ENCODE measurements at places on chromosomes 1 and 21.

DNA sequence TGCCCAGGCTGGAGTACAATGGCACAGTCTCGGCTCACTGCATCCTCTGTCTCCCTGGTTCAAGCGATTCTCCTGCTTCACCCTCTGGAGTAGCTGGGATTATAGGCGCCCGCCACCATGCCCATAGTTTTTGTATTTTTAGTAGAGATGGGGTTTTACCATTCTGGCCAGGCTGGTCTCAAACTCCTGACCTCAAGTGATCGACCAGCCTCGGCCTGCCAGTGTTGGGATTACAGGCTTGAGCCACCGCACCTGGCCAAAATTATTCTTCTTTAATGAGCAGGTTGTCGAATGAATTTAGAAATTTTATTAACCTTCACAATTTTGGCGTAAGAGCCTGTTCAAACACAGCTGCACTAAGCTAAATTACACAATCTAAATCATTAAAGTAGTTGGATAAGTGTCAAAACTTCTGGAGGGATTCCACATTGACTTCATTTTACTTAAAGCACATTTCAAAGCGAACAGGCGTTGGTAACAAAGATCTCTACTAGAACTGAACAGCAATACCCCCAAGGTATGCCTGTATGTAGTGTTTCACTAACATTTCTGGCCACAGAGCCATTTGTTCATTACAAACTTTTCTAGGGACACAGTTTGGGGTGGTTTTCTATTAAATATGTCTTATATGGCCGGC, 5.2 kb upstream of the CTH start:
- DNase-seq, result no peak

DNA sequence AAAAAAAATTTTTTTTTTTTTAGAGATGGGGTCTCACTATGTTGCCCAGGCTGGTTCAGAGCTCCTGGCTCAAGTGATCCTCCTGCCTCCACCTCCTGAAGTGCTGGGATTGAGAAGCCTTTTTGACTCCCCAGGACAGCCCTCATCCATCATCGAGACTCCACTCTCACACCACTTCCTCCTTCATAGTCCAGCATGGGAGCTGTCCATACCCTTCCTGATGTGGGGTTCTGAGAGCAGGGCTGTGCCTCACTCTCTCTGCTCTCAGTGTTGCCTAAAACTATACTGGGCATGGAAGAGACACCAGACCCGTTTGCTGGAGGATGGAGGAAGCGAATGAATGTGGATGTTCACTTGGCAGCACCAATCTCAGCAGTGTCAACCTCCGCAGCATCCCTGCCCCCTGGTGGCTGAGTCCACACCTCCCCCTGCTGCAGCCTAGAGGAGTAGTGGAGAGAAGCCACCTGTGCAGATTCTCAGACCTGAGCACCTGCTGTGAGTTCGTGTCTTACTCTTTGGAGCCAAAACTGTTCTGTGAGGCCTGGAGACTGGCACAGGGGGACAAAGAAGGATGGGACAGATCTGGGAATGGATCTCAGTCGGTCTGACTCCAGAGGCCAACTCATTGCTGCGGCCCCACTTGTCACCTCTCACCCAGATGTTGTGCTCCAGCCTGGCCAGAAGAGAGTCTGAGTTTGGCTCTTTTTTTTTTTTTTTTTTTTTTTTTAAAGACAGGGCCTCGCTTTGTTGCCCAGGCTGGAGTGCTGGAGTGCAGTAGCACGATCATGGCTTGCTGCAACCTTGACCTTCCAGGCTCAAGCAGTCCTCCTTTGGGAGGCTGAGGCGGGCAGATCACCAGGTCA, 17.7 kb downstream of the TINAGL1 start:
- peak; percentile 72 for DNase-seq

DNA sequence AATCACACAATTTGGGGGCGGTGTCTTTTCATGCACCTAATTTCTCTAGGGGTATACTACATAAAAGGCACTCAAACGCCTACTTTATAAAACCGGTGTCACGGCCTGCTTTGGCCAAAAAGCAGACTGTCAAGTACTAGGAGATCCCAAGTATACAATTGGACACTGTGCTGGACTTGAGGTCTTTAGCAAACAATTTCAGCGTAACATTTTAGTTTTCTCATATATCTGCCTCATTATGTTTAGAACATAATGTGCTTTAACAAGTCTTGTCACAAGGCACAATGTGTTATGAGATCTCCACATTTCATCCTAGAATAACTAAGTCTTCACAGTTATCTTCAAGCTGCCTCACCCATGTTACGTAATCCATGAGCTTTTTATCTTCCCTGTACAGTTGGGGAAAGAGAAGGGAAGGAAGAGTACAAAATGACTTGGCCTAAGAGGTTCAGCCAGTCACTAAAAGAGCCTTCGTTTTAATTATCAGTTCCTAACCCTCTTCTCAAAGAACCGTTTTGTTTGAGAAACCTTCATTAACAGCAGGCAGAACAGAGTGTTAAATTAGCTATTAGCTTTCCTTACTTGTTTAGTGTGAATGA, 1.7 kb downstream of the SSX2IP start:
- no peak for DNase-seq

DNA sequence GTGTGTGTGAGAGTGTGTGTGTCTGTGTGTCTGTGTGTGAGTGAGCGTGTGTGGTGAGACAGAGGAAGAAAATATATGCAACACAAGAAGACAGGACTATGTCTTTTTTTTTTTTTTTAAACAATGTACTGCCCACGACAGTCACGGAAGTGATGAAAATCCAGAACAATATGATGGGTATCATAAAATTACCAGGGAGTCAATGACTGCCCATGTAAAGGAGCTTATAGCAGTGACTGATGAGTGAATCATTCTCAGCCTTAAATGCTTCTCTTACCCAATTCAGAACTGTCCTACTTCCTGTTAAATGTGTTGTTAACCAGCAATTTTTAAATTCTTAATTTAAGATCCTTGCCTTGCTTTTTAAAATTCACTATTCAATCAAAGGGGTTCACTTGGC, 46.6 kb downstream of the RGS7 start:
- no peak for DNase-seq

GRCh38 chr1:56077206-56077605, 502.2 kb downstream of the PLPP3 start:
- no peak for DNase-seq

GRCh38 chr1:246784621-246785493, 60.6 kb downstream of the SCCPDH start:
- DNase-seq, result no peak

GRCh38 chr1:204987689-204988088, 55.3 kb upstream of the CNTN2 start:
- no peak for DNase-seq

Measured in activated T-cell treated with anti-CD3 and anti-CD28 coated beads, Interleukin-2, amount 50 U/mL, for 1 hour (primary cell).